ENCODE measurements at places on chromosomes 13 and 19.
A peak's percentile ranks its signal among the peaks of the same experiment; 100 is the strongest.

DNA sequence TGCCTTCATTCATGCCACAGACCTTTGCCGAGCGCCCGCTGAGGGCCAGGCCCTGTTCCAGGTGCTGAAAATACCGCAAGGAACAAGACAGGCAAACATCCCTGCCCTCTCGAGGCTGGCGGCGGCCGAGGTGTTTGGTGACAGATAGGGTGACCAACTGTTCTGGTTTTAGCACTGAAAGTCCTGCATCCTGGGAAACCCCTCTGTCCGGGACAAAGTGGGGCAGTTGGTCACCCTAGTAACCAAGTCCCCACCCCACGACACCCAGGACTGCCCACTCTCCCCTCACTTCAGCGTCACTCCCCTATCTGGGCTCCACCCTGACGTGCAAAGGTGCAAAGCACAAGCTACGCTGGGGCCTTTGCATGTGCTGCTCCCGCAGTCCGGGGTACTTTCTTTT is 17.3 kb downstream of the ZBTB7A start:
- DNase-seq: no peak

- no peak for DNase-seq
Observed at GRCh38 chr13:37539170-37539569, 59.4 kb downstream of the POSTN start.

DNA sequence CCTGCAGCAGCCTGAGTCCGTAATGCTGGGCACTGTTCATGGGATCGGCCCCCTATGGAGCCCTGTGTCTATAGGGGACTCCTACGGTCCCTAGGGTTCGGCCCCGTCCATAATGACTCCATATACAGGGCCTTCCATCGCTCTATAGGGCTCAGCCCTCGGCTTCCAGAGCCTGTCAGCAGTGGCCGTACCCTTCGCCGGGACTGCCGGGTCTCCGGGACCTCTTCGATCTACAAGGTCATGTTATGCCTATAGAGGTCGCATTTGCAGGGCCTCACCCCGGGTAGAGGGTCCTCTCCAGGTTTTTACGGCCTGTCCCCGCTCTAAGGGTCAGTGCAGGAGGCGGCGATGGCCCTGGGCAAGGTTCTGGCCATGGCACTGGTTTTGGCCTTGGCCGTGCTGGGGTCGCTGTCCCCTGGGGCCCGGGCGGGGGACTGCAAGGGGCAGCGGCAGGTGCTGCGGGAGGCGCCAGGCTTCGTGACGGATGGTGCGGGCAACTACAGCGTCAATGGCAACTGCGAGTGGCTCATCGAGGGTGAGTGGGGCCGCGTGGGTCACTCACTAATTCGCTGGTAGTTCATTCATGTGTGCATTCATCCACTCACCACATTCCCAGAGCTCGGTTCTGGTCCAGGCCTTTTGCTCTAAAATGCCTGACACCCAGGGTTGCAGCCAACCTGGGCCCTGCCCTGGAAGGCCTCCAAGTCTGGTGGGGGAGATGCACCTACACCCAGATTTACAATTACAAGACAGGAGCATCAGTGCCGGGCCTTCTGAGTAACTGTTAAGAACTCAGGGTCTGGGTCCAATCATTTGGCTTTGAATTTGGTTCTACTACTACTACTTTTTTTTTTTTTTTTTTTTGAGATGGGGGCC is 699 bp downstream of the MEGF8 start:
- peak; percentile 67 for DNase-seq

DNA sequence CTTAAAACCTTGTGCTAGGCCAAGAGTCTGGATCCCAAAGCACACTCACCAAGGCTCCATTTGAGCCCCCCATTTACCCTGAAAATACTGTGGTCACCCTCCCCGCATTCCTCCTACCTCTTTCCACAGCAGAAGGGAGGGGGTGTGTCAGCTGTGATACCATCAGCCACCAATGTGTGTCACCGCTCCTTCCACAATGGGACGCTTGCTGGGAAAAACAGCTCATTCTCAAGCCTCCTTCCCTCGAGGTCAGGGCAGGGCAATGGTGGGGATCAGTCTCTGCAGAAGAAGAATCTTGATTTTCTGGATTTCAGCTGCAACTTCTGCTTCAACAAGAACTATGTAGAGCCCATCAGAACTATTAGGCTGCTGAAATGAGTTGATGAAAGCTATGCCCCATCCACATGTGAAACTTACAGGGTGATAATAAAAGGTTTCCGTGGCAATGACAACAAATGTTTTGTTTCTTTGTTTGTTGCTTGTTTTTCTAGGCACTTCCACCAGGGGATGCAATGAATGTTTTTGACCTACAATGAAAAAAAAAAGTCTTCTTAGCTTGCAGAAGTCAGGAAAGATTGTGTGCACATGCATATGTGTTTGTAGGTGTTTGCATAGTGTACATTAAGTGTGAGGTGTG is 26.4 kb upstream of the ZNF507 start:
- no peak for DNase-seq

GRCh38 chr13:40121722-40122121 is 466.3 kb downstream of the COG6 start:
- DNase-seq: no peak

DNA sequence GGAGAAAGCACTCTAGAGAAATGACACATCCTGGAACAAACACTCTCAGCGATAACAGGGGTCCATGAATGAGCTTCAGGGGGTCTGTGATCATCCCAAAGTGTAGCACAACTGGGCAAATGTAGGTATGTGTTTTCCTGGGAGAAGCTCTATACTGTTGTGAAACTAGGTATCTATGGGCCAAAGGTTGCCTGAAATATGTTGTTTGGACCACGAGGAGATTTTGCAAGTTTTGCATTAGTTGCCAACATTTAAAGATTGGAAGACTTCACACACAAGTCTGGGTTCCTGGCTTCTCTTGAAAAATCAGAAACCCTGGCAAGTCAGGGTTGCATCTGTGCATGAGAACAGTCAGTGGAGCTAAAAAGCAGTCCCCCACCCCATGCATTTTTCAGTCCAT is 26.7 kb upstream of the POU2F2 start:
- DNase-seq: no peak

DNA sequence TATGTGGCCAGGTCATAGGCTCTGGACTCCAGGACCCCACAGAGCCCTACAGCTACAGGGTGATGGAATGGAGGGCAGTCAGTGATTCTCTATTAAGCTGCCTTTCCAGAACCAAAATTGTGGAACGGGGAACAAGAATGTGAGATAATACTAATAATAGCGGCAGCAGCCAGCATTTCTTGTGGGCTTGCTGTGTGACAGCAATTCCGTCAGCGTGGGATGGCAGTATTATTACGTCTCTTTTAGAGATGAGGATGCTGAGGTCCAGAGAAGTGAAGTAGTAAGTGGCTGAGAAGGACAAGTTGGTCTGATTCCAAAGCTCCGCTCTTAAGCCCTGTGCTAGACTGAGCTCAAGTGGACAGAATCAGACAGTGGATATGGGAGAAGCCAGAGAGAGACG is 24.4 kb downstream of the GRIK5 start:
- DNase-seq: no peak

GRCh38 chr13:27427641-27428040 is 3.2 kb downstream of the GTF3A start:
- DNase-seq: no peak

- no peak for DNase-seq
Observed at GRCh38 chr13:72097568-72097967, 230.6 kb upstream of the DACH1 start.

DNA sequence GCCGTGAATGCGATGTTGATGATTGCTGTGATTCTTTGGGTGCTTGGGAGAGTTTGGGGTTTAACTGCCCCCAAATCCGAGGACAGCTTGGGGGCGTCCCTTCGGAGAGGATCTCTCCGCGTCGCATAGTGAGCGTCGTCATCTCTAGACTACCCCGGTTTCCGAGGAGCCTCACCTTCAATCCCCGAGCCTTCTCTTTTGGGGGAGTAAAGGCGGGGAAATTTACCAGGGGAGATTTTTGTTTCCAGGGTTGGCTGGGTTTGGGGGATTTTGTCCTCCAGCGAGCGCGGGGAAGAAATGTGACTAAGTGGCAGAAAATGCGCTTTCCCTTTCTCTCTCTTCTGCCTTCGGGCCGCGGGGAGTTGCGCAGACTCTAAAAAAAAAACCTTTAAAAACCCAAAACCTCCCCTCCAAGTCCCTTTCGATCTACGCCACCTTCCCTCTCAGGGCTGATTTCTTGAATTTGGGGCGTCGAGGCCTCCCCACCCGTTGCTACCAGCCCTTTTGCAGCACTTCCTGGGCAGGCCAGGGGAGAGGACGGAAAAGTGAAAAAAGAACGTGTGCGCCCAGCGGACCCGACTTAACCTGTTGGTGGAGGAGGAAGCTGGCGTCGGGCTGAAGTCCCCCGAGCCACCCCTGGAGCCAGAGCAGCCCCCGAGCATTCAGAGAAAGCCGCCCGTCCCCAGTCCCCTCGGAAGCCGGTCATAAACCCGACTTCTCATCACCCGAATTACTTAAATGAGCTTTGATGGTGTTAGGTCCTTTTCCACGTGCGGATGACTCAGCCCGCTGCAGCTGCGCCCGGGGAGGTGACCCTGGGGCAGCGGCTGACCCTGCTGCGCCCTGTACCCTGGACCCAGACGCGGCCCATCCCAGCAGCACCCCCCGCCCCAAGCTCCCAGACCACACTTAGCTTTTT is 17.7 kb downstream of the NFIX start:
- DNase-seq: no peak

- DNase-seq: no peak
Observed at GRCh38 chr13:102504002-102504401, 92.8 kb upstream of the TPP2 start.

- no peak for DNase-seq
Observed at GRCh38 chr13:40770609-40770933, 419 bp downstream of the MRPS31 start.

Data from activated naive CD8-positive, alpha-beta T cell treated with anti-CD3 and anti-CD28 coated beads, Interleukin-2, amount 10 ng/mL, durations not matched to agents 7 days and 5 days (primary cell).